ENCODE measurements at places on chromosomes 5 and 9. TPM values are rescaled to one million over a fixed set of nuclear protein-coding genes. Genes with fewer than 3 reads are reported as not detected.

FAM153A gene
- total RNA-seq = 0.52 TPM

IFNE gene
- 0.19 TPM for total RNA-seq

CTXN3 gene
- total RNA-seq = not detected

DNA sequence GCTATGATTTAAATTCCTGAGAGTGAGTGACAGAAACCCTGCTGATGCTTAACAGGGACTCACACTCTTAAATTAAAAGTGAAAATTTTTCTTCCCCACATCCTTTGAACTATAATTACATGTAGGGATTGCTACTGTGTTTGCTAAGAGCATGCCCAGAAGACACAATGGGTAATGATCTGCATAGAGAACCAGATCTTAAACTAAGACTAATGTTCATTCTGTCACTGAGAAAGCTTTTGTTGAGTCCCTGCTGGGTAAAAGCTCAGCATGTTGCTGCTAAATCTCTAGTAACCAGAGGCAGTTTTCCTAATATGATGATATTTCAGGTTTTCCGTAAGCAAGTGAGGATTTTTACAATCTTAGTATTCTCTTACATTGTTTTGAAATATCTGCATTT lies 424.8 kb upstream of the SMC2 start:
- no peak overlapping the region for H3K4me3 ChIP-seq
- no peaks in the 10 kb centered on the region for H3K27me3 ChIP-seq
- H3K27ac ChIP-seq = no peak overlapping the region
- no peaks in the 10 kb centered on the region for H3K4me1 ChIP-seq
- DNase-seq = no peak
- H3K36me3 ChIP-seq = no peaks in the 10 kb centered on the region

- H3K27ac ChIP-seq = no peak overlapping the region
- H3K27me3 ChIP-seq = peaks cover under 1% of the 10 kb centered on the region
- H3K4me1 ChIP-seq = peaks cover 2% of the 10 kb centered on the region
- H3K4me3 ChIP-seq = no peak overlapping the region
- no peak for DNase-seq
Observed at GRCh38 chr5:139253115-139253514, 40.4 kb upstream of the MATR3 start.

DNA sequence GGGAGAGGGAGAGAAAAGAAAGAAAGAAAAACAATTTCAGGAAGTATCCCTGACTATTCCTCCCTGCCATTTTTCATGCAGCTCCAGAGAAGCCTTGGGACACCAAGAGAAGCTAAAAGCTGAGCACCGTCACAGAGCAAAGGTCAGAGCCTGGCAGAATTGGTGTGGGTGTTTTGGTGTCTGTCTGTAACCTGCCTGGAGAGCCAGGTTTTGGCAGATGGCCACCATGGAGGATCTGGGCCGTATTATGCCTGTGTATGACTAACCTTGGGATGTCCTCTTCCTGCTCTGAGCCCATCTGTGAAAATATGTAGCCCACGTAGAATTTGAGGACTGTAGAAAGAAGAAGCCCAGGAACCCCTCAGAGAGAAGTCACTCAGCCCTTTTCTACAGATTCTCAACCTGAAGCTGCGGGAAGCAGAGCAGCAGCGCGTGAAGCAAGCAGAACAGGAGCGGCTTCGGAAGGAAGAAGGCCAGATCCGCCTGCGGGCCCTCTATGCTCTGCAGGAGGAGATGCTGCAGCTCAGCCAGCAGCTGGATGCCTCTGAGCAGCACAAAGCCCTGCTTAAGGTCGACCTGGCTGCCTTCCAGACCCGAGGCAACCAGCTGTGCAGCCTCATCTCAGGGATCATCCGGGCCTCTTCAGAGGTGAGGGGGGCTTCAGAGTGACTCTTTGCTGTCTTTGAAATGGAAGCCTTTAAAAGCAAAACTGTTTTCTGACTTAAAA lies 18.8 kb downstream of the GLE1 start:
- no peaks in the 10 kb centered on the region for H3K27me3 ChIP-seq
- no peak overlapping the region for H3K27ac ChIP-seq
- no peak overlapping the region for H3K4me3 ChIP-seq
- peaks cover 20% of the 10 kb centered on the region for H3K36me3 ChIP-seq
- peaks cover 11% of the 10 kb centered on the region for H3K4me1 ChIP-seq

ZDHHC11B gene
- 2.2 TPM for total RNA-seq

DNA sequence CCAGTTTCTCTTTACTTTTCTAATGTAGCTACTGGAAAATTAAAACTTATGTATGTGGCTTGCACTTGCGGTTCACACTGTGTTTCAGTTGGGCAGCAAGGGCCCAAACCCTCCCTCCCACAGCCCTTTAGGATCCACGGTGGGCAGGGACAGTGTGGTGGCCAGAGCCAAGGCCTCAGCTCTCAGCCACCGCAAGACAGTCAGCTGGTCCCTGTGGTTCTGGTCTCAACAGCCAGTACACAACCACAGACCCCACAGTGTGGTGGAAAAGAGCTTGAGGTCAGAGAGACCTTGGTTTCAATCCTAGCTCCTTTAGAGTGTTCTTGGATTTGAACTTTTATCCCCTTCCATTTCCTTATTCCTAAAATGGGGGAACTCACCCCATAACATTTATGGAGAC lies 153.0 kb upstream of the SMIM23 start:
- H3K4me1 ChIP-seq = peaks cover 9% of the 10 kb centered on the region
- no peak for DNase-seq
- no peak overlapping the region for H3K4me3 ChIP-seq
- no peaks in the 10 kb centered on the region for H3K36me3 ChIP-seq
- peaks cover 34% of the 10 kb centered on the region for H3K27me3 ChIP-seq

SMIM33 gene
- not detected for total RNA-seq

Measured in type B pancreatic cell (in vitro differentiated cells).